B cell (primary cell): ENCODE measurements at places on chromosomes 6 and 20.

GRCh38 chr6:45420909-45421708, 43.4 kb upstream of the SUPT3H start:
- H3K36me3 ChIP-seq: no peaks in the 10 kb centered on the region
- DNase-seq: no peak
- H3K27ac ChIP-seq: no peak overlapping the region

- no peaks in the 10 kb centered on the region for H3K4me1 ChIP-seq
- no peak overlapping the region for H3K27ac ChIP-seq
- no peak overlapping the region for H3K4me3 ChIP-seq
Measured at GRCh38 chr6:27049863-27050781, 197.4 kb upstream of the PRSS16 start.

GRCh38 chr20:24001712-24002405, 13.3 kb upstream of the GGTLC1 start:
- H3K4me3 ChIP-seq: no peak overlapping the region
- H3K27ac ChIP-seq: no peak overlapping the region
- no peaks in the 10 kb centered on the region for H3K36me3 ChIP-seq
- peak; percentile 8 for DNase-seq
- no peaks in the 10 kb centered on the region for H3K4me1 ChIP-seq

- DNase-seq: no peak
- H3K4me3 ChIP-seq: no peak overlapping the region
- H3K27ac ChIP-seq: no peak overlapping the region
- H3K36me3 ChIP-seq: no peaks in the 10 kb centered on the region
Measured at GRCh38 chr6:132401618-132402285, 477 bp upstream of the MOXD1 start.

DNA sequence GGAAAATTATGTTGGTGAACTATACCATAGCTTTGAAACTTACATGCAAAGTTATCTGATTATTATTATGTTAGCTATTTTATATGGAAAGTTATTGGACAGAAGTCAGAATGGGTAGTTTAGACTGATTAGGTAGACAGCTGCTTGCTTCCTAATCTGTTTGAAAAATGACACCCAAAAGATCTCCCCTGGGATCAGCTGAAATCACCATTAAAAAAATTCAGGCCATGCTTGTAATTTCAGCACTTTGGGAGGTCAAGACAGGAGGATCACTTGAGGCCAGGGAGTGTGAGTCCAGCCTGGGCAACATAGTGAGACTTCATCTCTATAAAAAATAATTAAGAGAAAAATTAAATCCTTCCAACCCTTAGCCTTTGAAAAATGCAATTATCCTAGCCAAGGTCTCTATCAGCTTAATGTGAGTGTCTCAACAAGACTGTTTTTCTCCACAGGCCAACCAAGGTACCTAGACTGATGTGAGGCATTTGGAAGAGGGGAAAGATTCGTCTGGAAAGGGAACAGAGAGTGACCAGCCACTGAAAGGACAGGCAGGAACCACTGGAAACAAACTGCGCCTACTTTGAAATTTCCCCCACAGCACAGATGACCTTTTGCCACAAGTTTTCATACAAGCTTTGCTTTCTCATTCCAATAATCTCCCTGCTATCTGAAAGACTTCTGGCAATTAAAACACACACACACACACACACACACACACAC, 232.3 kb downstream of the GMPR start:
- peak overlapping the region; percentile 6 for H3K27ac ChIP-seq
- H3K4me3 ChIP-seq: no peak overlapping the region
- no peaks in the 10 kb centered on the region for H3K36me3 ChIP-seq

DNA sequence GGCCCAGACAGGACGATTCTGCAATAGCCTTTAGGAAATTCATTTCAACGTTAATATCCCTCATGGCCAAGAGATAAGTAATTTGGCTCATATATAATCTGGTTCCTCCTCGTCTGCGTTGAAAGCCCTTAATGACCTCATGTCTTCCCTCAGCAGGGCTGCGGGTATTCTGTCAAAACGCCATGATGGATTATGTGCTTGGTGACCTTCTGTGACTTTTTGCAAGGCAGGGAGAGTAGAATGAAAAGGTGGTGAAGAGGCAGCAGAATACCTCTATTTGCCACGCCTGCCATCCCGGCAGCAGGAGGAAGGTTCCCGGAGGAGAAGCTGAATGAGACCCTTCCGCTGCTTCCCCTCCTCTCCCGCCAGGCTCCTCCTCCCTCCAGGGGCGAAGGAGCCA, 41.1 kb upstream of the SPACA1 start:
- no peak overlapping the region for H3K27ac ChIP-seq
- no peaks in the 10 kb centered on the region for H3K4me1 ChIP-seq
- no peaks in the 10 kb centered on the region for H3K27me3 ChIP-seq
- H3K36me3 ChIP-seq: no peaks in the 10 kb centered on the region
